Activated T-helper 1 cell treated with anti-CD3 and anti-CD28 coated beads, Interleukin-12 subunit alpha, Interleukin-12 subunit beta, Interleukin-2, Interleukin-4 antibody, amounts not matched to agents 30 ng/mL and 10 ng/mL and 1 ng/mL, durations not matched to agents 14 hours and 24 hours and 36 hours (primary cell): ENCODE measurements at places on chromosomes 7 and 10. TPM values are rescaled to one million over a fixed set of nuclear protein-coding genes. Genes with fewer than 3 reads are reported as not detected.
A peak's percentile ranks its signal among the peaks of the same experiment; 100 is the strongest.

The SPDYE2B gene
- total RNA-seq = not detected in 2 replicates

The MYO1G gene
- 252 and 258 TPM in 2 replicates for total RNA-seq

The AGR2 gene
- total RNA-seq = not detected in 2 replicates

The STK31 gene
- 0.27 TPM in 1 of 2 replicates, not detected in the other for total RNA-seq

The SFMBT2 gene
- 38.3 and 39.1 TPM in 2 replicates for total RNA-seq

The TRIL gene
- total RNA-seq = 0.39 and 0.41 TPM in 2 replicates

The TAS2R3 gene
- total RNA-seq = 0.99 and 1.3 TPM in 2 replicates

The ACTL6B gene
- total RNA-seq = not detected in 2 replicates

The GNG11 gene
- total RNA-seq = not detected in 2 replicates

The ZNF425 gene
- total RNA-seq = 1.1 and 1.2 TPM in 2 replicates

The MYOF gene
- total RNA-seq = 13.4 and 13.7 TPM in 2 replicates

The SLIT1 gene
- total RNA-seq = 0.08 and 0.15 TPM in 2 replicates

The CAMK2B gene
- total RNA-seq = 0.47 and 0.76 TPM in 2 replicates

The KCND2 gene
- not detected in 2 replicates for total RNA-seq

The TMEM213 gene
- 0.08 TPM in 1 of 2 replicates, not detected in the other for total RNA-seq

The PTPRZ1 gene
- total RNA-seq = not detected in 2 replicates

The CCDC136 gene
- total RNA-seq = 10.0 and 11.1 TPM in 2 replicates

The TAS2R41 gene
- not detected in 2 replicates for total RNA-seq

- no peak for DNase-seq
Observed at GRCh38 chr7:136687693-136688322, 180.6 kb upstream of the CHRM2 start.

DNA sequence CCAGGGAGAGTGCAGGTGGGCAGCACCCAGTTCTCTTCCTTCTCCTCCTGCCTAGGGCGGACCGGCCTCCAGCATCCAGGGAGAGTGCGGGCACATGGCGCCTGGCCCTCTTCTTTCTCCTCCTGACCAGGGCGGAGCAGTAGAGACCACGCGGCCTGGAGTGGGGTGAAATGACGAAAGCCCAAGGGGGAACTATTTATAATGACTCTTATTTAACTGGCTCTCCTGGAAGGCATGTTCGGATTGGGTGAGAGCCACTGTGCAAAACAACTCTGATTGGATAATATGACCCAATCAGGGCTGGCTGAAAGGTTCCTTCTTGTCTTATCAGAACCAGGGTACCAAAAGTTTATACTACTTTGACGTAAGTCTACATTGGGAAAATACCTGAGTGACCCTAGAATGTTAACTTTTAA lies 63.1 kb downstream of the ZNF37A start:
- DNase-seq = no peak

DNA sequence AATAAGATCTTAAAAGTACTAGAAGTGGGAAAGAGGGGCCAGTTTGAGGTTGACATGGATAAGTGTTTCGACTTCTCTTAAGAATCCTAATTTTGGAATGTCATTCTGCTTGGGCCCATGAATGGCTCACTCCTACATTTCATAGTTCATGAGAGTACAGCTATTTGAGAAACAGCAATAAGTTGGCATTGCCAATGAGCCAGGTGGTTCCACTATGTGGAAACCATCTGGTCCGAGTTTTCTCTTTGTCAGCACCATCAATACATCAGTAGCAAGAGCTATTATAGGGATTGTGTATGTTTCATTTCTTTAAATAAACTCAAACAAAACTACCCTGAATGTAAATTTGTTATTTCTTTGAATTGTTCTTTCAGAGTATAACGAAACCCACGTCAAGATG lies 78.1 kb upstream of the NEBL start:
- DNase-seq = no peak

- DNase-seq = no peak
Observed at GRCh38 chr10:22460531-22461403, 115.5 kb downstream of the SPAG6 start.

- peak; percentile 11 for DNase-seq
Observed at GRCh38 chr7:27972276-27972675, 208.3 kb downstream of the JAZF1 start.

DNA sequence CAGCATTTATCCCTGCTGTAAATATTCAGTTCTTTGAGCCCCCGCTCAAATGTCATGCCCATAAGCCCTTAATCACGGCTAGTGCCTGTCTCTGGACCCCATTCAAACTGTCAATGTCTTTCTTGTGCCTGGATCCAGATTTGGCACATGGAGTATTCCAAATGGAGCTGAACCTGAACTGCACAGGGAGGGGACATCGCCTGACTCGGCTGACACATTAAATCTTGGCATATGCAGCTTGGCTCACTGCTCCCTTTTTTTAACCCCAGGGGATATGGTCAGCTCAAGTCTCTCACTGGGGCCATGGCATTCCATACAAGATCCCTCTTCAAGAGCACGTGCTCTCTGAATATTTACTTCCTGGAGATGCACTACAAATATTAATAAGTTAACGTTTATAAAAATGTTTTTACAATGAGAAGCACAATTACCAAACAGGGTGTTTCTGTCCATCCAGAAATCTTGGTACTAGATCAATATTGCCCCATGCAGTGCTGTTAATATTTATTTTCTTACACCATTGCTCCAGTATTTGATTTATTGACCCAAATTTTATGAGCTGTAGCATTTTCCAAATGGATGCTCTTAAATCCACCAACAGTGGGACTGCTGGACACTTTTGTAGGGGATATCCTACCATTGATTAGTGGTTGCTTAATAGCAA lies 57.4 kb downstream of the FGFR2 start:
- DNase-seq = no peak

GRCh38 chr10:32929634-32930033 lies 28.4 kb downstream of the ITGB1 start:
- no peak for DNase-seq

GRCh38 chr7:1041551-1042491 lies 2.5 kb upstream of the GPR146 start:
- no peak for DNase-seq

- no peak for DNase-seq
Observed at GRCh38 chr10:69446229-69446628, 5.0 kb upstream of the TSPAN15 start.

DNA sequence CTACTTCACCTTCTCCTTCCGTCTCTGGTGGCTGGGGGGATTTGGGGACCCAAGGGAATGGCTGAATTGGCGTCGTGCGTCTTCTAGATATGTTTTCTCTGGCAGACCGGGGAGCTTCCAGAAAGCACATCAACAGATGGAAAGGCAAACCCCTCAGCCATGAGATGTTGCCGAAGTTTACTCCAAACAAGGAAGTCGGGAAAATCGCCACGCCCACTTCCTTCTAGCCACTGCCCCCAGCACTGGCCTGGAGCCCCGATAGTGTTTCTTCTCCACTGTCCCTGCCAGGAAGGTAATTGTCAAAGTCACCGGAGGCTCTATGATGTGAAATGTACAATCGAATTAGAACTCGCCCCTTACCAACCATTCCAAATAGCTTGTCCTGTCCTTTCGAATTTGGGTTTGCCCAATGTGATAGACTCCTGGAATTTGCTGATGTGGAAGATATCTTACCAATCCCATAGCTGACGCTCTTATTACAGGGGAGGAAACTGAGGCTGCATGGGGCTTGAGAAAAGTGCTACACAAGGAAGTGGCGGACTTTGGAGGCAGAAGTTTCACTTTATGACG lies 191.0 kb downstream of the LSM5 start:
- no peak for DNase-seq

GRCh38 chr7:64183126-64183742 lies 23.8 kb upstream of the ZNF735 start:
- DNase-seq = no peak

DNA sequence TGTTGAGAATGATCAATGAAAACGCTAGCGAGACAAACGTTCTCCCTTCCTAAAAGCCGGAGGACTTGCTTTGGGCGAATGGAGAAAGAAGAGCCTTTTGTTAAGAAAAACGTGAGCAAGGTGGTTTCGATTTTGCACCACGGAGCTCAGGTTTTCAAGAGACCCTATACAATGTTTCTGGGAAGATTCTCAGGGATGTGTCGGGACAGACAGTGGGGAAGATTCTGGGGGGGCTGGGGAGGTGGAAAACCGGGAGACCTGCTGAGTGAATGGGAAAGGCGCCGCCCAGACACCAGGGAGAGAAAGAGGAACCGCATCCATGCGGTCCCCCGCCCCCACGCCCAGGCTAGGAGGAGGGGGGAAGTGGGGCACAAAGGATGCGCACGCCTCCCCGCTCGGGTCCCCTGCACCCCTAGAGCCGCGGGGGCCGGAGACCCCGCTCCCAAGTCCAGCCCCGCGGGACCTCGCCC lies 745 bp downstream of the YWHAG start:
- peak; percentile 37 for DNase-seq

DNA sequence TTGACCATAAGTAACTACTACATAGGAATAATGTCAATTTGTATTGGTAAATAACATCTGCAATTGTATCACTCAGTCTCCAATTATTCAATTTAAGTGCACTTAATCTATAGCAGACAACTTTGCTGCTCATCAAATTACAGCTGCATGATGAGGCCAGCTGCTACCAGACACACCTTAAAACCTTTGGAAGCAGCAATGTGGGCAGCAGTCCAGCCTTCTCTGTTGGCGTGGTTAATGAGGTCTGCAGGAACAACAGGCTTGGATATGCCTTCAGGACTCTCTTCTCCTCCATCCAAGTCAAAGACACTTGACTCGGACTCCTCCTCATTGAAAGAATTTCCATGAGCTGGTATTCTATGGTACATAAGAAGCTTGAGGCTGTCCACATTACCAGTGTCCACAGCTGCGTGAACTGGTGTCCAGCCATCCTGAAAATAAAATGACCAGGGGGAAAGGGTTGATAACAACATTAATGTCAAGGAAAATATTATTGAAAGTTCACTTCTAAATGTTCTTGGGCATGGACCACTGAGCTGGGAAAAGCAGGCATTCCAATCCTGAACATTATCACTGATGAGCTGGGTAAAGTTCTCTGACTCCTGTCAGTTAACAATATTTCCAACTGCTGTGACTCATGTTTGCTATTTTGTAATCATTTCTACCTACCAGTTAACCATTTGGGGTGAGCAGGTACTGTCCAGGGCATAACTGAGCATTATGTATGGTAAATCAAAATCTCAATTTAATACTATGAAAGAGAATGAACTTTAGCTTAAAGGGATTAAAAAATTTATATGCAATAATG lies 95.7 kb downstream of the CTTNBP2 start:
- no peak for DNase-seq

- DNase-seq = no peak
Observed at GRCh38 chr10:13163859-13164258, 2.5 kb downstream of the MCM10 start.

DNA sequence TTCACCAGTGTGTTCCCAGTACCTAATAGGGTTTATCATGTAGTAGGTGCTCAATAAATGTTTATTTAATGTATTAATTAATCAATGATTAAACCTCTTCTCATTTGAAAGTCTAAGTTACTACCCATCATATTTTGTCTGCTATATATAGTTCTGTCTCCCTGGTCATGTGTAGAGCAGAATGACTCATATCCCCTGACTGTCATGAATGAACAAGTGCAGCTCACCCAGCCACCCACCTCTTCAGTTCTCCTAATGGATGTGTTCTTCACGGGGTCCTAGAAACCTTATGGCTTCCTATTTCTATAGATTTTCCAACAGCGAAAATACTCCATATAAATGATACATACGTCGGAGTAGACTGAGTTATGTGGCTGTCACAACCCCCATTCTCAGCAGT lies 64.5 kb downstream of the HIF1AN start:
- no peak for DNase-seq

- DNase-seq = no peak
Observed at GRCh38 chr10:97726636-97727178, 10.2 kb upstream of the ZFYVE27 start.

- no peak for DNase-seq
Observed at GRCh38 chr10:91567815-91568214, 65.1 kb downstream of the PPP1R3C start.
